CD4-positive, alpha-beta memory T cell (primary cell): ENCODE measurements at places on chromosomes 5 and 9. TPM values are rescaled to one million over a fixed set of nuclear protein-coding genes. Genes with fewer than 3 reads are reported as not detected.

The PCDHB2 gene
- polyA plus RNA-seq = 0.08 TPM

The FLT4 gene
- 1.2 TPM for polyA plus RNA-seq

The NR2F1-AS1 gene
- polyA plus RNA-seq = not detected

DNA sequence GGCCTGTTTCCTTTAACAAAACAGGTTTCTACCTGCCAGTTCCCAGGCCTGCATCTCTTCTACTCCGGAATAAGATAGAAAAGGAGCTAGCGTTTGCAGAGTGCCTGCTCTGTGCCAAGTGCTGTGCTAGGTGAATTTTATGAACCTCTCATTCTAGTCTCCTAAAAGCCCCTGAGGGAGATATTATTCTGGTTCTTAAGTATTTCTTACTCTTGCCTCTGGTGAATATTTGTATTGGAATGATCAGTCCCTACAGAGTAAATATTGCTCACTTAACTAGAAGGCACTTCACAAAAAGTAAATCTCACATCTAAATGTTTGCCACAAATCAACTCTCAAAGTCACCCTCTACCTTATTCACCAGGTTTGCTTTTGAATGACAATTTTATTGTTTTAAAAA lies 227.1 kb downstream of the AUH start:
- H3K27ac ChIP-seq = no peak overlapping the region
- H3K36me3 ChIP-seq = no peaks in the 10 kb centered on the region
- H3K4me1 ChIP-seq = peaks cover 4% of the 10 kb centered on the region
- no peak overlapping the region for H3K4me3 ChIP-seq

DNA sequence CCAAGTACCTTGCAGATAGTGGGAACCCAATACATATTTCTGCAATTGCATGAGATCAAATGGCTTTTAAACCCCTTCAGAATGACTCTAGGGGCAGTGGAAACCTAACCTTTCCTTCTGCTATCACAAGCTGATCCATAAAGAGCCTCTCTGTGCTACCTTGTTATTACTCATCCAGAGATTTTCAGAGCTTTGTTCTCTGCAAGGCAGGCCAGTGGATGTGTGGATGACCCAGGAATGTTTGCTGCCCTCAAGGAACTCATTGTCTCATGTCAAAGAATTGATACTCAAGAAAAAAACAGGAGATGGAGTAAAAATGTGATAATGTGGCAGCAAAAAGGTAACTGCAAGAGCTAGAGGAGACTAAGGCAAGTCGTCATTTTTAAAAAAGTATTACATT lies 164.1 kb downstream of the HMHB1 start:
- no peak overlapping the region for H3K4me3 ChIP-seq
- no peak overlapping the region for H3K27ac ChIP-seq
- H3K36me3 ChIP-seq = no peaks in the 10 kb centered on the region
- DNase-seq = no peak

DNA sequence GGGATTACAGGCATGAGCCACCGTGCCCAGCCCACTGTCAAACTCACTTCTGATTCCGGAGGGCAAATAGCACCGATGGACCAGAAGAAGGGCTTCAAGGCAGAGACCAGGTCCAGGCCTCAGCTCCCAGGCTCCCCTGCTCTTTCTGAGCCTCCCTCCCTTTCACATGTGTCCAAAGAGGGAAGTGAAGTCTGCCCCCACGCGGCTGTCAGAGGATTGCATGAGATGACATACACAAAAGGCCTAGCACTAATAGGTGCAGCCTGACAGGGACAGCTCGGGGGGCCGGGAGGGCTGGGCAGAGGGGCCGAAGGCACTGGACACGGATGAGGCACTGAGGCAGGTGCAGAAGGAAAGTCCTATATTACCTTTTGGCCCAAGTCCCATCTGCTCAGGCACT lies 16.1 kb downstream of the FBP1 start:
- H3K36me3 ChIP-seq = no peaks in the 10 kb centered on the region
- DNase-seq = no peak
- H3K4me1 ChIP-seq = peaks cover 4% of the 10 kb centered on the region
- no peaks in the 10 kb centered on the region for H3K27me3 ChIP-seq
- H3K4me3 ChIP-seq = no peak overlapping the region

DNA sequence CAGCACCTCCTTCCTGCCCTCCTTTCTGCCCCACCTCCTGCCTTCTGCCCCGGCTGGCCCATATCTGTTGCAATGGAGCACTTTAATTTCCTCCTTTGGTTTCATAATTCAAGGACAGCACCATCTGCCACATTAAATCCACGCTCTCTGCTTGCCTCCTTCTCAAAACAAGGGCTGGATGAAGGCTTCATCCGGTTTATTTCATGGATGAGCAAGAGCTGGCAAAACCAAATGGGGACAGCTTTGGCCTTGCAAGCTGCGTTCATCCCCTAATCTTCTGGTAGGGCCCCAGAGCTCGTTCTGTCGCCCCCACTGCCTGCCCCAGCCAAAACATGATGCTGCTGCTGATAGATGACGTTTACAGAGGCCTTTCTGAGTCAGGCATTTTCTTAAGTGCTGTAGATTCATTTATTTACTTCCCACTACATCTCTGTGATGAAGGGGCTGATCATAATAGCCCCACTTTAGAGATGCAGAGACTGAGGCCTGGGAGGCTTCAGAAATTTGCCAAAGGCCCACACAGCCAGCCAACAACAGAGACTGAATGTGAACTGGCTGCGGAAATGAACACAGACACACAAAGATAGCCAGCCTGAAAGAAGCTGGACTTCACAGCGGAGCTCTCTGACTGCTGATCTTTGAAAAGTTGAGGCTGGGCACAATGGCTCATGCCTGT lies 115.6 kb upstream of the CPEB4 start:
- no peak overlapping the region for H3K4me3 ChIP-seq
- no peaks in the 10 kb centered on the region for H3K4me1 ChIP-seq
- no peak for DNase-seq
- no peaks in the 10 kb centered on the region for H3K36me3 ChIP-seq
- no peak overlapping the region for H3K27ac ChIP-seq
- no peaks in the 10 kb centered on the region for H3K27me3 ChIP-seq

GRCh38 chr5:179906795-179907555 lies 722 bp downstream of the TBC1D9B start:
- H3K36me3 ChIP-seq = peaks cover 4% of the 10 kb centered on the region
- peak overlapping the region; percentile 54 for H3K27ac ChIP-seq
- H3K27me3 ChIP-seq = no peaks in the 10 kb centered on the region
- H3K4me1 ChIP-seq = peaks cover 23% of the 10 kb centered on the region

- DNase-seq = no peak
- peaks cover 6% of the 10 kb centered on the region for H3K4me1 ChIP-seq
- no peak overlapping the region for H3K27ac ChIP-seq
- H3K36me3 ChIP-seq = peaks cover 19% of the 10 kb centered on the region
- no peaks in the 10 kb centered on the region for H3K27me3 ChIP-seq
Observed at GRCh38 chr9:132663851-132664250, 5.9 kb downstream of the DDX31 start.

GRCh38 chr5:154509784-154510555 lies 31.9 kb upstream of the HAND1 start:
- H3K36me3 ChIP-seq = no peaks in the 10 kb centered on the region
- no peak overlapping the region for H3K4me3 ChIP-seq
- H3K27ac ChIP-seq = no peak overlapping the region
- no peak for DNase-seq
- no peaks in the 10 kb centered on the region for H3K27me3 ChIP-seq

DNA sequence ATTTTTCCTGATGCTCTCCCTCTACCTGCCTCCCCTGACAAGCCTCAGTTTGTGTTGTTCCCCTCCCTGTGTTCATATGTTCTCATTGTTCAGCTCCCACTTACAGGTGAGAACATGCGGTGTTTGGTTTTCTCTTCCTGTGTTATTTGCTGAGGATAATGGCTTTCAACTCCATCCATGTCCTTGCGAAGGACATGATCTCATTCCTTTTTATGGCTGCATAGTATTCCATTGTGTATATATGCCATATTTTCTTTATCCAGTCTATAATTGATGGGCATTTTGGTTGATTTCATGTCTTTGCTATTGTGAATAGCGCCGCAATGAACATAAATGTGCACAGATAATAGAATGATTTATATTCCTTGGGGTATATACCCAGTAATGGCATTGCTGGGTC lies 77.5 kb upstream of the FAM170A start:
- no peaks in the 10 kb centered on the region for H3K4me1 ChIP-seq
- H3K27me3 ChIP-seq = no peaks in the 10 kb centered on the region
- H3K27ac ChIP-seq = no peak overlapping the region
- no peak overlapping the region for H3K4me3 ChIP-seq
- DNase-seq = no peak

GRCh38 chr9:89679016-89679415 lies 74.2 kb downstream of the GADD45G start:
- H3K27ac ChIP-seq = no peak overlapping the region
- no peak for DNase-seq
- no peaks in the 10 kb centered on the region for H3K36me3 ChIP-seq
- no peak overlapping the region for H3K4me3 ChIP-seq
- H3K27me3 ChIP-seq = no peaks in the 10 kb centered on the region
- no peaks in the 10 kb centered on the region for H3K4me1 ChIP-seq

DNA sequence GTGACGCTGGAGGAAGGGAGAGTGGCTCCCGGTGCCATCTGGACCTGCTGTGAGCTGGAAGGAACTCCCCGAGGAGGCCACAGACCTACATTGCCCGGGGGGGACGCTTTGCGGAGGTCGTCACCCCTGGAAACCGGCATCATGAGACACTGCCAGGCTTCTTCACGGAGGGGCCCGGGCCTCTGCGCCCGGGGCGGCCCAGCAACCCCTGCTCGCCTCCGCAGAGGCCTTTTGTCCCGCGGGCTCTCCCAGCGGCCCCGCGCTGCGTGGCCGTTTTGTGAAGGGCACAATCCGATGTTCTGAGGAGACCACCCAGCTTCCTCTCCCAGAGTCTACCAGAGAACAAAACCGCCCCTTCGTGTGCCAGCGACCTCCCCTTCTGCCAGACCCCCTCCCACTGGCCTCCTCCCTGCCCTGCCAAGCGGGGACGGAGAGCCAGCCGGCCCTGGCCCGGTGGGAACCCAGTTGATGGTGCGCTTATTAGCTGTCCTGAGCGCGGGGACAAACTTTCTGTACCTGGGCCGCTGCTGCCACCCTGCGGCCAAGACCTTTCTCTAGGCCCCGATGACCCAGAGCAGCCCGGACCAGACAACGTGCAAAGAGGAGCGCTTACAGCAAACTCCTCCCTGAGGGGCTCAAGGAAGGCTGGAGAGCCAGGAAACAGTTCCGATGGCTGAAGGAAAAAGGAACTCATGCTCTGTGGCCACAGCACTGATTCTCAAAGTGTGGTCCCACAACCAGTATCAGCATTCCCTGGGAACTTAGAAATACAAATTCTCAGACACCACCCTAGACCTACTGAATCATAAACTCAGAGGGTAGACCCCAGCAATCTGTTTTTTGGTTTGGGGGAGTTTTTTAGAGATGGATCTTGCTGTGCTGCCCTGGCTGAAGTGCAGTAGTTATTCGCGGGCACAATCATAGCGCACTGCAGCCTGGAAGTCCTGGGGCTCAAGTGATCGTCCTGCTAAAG lies 86.7 kb downstream of the SLC1A3 start:
- no peak overlapping the region for H3K27ac ChIP-seq
- no peaks in the 10 kb centered on the region for H3K36me3 ChIP-seq
- no peak overlapping the region for H3K4me3 ChIP-seq
- no peaks in the 10 kb centered on the region for H3K27me3 ChIP-seq
- no peak for DNase-seq

GRCh38 chr9:91966503-91966902 lies 16.5 kb upstream of the ROR2 start:
- H3K4me1 ChIP-seq = no peaks in the 10 kb centered on the region
- no peak for DNase-seq
- H3K27ac ChIP-seq = no peak overlapping the region
- H3K36me3 ChIP-seq = no peaks in the 10 kb centered on the region
- no peak overlapping the region for H3K4me3 ChIP-seq
- no peaks in the 10 kb centered on the region for H3K27me3 ChIP-seq

- no peak overlapping the region for H3K27ac ChIP-seq
- no peaks in the 10 kb centered on the region for H3K27me3 ChIP-seq
- no peak overlapping the region for H3K4me3 ChIP-seq
- H3K4me1 ChIP-seq = no peaks in the 10 kb centered on the region
- DNase-seq = no peak
Observed at GRCh38 chr5:2544003-2544402, 207.5 kb downstream of the IRX2 start.

- DNase-seq = no peak
- H3K27me3 ChIP-seq = no peaks in the 10 kb centered on the region
- H3K27ac ChIP-seq = peak overlapping the region; percentile 34
- peaks cover 24% of the 10 kb centered on the region for H3K4me1 ChIP-seq
Observed at GRCh38 chr5:157486861-157487260, 26.8 kb downstream of the NIPAL4 start.

DNA sequence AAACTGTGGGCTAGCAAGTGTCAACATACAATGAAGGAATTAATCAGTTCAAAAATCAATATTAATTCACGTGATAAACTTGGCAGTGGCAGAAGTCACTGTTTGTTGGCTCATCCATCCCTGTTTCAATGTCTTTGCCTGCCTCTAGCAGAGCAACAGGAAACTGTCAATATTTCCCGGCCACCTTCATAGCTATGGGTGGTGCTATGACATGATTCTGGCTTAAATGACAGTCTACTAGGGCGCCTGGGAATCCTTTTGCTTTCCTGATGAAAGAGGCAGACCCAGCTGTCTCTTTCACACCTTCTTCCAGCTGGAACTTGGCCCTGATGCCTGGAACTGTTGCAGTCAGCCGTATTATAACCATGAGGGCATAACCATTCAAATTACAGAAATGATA lies 72.1 kb upstream of the DNAH5 start:
- H3K27ac ChIP-seq = no peak overlapping the region
- no peaks in the 10 kb centered on the region for H3K36me3 ChIP-seq
- H3K27me3 ChIP-seq = no peaks in the 10 kb centered on the region

- H3K36me3 ChIP-seq = no peaks in the 10 kb centered on the region
- no peaks in the 10 kb centered on the region for H3K4me1 ChIP-seq
- DNase-seq = no peak
- H3K27ac ChIP-seq = no peak overlapping the region
- no peaks in the 10 kb centered on the region for H3K27me3 ChIP-seq
- no peak overlapping the region for H3K4me3 ChIP-seq
Observed at GRCh38 chr5:171365351-171365750, 22.3 kb upstream of the NPM1 start.

GRCh38 chr9:130431536-130432303 lies 13.0 kb upstream of the ASS1 start:
- no peaks in the 10 kb centered on the region for H3K4me1 ChIP-seq
- no peak overlapping the region for H3K27ac ChIP-seq
